ENCODE measurements at places on chromosomes 6 and 20.

DNA sequence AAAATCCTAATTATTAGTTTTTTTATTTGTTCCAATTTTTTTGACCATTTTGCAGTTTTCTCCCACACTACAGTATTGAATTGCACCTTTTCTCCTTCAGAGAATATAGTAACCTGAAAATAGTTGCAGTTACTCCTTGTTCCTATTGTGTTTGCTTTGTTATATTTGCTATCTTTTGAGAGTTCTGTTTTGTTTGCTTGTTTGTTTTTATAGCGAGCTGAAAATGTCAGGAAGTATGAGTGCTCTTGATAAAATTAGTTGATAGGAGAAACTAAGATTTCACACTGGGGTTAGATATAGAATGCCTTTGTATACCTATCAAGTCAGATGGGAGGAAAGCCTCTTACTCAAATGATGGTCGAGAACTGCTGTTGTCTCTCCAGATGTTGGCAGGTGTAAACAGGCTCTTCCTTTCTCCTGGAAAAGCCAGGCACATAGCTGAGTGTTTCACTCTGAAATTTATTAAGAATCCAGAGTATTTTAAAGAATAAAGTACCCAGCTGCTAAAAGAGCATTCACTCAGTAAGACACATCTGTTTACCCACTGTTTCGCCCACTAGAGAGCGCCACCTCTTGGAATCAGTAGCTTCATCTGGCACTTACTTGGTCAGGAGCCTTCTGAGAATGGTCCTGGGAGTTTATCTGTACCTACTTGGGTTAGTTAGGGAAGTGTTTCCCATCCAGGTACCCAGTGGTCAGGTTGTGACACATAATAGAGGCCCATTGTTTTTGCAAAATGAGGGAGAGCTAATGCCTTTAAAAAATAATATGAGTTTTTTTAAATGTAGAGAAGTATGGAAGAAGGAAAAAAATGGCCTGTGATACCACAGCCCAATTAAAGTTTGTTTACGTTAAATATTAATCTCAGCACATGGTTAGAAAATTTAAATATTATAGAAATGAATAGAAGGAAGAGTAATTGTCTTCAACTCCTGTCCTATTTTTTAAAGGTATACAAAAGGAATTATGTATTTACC lies 11.2 kb downstream of the NT5DC1 start:
- no peak for DNase-seq

DNA sequence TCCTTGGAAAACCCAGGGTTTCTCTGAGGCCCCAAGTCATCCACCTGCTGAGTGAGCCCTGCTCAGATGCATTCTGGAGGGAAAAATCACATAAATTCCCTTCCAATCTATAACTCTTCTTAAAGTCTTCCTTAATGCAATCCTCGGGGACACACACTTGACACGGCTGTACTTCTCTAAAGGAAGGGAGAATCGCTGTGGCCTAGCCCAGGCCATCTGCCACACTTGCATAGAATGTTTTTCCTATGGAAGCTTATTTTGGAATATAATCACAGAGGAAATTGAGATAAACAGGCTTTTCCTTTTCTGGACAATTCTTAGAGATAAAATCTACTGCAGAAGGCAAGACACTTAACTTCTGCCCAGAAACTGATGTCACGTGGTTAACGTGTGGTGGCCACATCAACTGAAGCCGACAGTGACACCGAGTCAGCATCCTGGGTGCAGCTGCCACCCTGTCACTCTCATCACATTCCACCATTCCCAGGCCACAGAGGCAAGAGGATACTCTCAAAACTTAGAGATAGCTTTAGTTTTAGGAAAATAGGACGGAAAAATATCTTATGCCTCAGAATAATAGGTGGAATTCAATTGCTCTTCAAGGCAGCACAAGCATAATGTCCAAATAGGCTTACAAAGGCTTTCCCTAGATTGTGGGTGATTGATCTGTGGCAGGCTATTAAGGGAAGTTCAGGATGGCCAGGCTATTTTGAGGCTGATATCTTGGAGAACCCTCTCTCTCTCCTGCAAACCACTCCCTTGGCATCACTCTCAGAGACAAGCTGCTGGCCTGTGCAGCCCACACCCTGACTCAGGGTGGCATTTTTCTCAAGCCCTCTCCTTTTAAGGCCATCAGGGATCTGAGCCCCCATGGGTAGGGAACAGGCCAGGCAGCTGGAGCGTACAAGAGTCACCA lies 29.6 kb downstream of the PSMB1 start:
- DNase-seq = no peak

DNA sequence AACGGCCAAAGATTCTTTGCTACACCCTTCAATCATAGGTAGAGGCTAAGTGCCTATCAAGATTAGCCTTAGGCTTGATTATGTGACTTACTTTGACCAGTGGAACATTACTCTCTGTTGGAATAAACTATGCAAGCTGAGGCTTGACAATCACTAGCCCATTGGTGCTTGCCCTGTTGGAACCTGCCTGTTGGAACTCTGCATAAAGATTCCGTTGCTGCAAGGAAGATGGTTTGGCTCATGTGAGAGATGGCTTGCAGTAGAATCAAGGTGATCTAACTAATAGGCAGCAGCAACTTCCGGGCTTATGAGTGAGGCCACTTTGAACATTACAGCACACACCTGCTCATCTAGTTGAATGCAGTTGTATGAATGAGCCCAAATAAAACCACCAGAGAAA lies 227.7 kb upstream of the TSHZ2 start:
- no peak for DNase-seq

DNA sequence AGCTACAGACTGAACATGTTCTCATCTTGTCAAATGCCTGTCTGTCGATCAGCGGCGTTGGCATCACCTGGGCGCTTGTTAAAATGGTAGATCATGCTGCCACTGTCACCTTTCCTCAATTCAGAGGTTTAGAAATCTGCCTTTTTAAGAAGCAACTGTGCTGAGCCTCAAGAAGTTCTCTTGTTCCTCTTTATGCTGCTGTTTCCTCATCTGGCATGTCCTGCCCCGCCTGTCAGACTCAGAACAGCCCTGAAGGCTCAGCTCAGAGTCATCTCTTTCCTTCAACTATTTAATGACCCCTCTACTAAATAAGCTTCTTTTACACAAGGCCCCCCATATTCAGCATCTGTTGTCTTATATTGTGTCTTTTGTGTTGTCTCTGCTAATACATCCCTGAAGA lies 368.2 kb downstream of the EPM2A start:
- DNase-seq = no peak

- no peak for DNase-seq
Measured at GRCh38 chr20:50713657-50714101, 17.7 kb upstream of the PARD6B start.

GRCh38 chr6:21560249-21560648 lies 33.3 kb upstream of the SOX4 start:
- no peak for DNase-seq

GRCh38 chr6:102553214-102553613 lies 1159.7 kb downstream of the GRIK2 start:
- no peak for DNase-seq

DNA sequence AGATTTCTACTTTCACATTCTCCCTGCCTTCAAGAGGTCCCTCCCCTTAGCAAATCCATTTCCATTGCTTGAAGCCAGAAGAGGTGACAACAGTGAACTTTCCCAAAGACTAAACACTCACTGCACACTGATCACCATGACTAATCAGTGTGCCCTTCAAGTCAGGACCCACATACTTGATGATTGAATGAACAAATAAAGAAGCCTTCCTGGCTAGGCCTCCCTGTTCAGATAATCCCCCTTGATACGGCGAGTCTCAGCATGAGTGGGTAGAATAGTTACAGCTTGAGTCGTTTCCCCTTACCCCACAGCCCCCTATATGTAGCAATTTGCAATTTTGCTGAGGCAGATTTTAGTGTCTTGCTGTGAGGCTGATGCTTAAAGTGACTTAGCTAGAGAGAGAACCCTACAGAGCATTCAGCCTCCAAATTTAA lies 102.2 kb downstream of the UNC5CL start:
- no peak for DNase-seq

- DNase-seq = no peak
Measured at GRCh38 chr6:140977403-140977802, 1155.3 kb upstream of the GJE1 start.

Data from esophagus muscularis mucosa (tissue), 4 donors.